ENCODE measurements at places on chromosomes 7 and 10.

DNA sequence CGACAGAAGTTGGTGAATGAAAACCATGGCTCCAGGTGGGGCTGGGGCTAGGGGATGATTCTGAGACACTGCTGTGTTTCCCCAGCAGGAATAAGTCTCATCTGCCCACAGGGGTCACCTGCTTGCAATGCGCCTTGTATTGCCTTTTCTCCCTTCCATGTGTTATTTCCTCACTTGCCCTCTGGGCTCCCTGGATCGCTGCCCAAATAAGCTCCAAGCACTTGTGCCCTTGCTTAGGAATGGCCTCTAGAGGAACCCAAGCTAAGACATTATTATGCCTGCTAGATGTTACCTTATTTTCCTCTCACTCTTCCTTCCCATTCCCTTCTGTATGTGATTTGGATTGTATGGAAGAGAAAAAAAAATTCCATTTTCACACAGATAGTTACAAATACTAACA lies 24.8 kb upstream of the PLPP4 start:
- DNase-seq, result no peak

DNA sequence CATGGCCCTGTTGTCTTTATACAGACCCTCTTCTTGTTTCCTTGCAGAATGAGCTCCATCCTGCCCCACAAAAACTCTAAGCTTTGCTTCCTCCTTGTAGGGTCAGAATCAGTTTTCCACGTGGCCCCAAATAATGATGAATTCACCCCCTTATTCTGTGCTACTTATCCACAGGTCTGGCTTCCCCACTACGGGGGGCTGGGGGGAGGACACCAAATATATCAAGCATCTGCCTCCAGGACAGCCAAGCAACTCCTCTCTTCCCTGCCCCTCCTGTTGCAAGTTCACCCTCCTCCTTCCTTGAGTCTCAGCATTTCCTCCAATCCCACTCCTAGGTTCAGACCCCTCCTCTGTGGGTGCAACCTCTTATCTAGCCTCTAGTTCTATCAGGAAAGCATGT lies 743.3 kb downstream of the GRID1 start:
- no peak for DNase-seq

DNA sequence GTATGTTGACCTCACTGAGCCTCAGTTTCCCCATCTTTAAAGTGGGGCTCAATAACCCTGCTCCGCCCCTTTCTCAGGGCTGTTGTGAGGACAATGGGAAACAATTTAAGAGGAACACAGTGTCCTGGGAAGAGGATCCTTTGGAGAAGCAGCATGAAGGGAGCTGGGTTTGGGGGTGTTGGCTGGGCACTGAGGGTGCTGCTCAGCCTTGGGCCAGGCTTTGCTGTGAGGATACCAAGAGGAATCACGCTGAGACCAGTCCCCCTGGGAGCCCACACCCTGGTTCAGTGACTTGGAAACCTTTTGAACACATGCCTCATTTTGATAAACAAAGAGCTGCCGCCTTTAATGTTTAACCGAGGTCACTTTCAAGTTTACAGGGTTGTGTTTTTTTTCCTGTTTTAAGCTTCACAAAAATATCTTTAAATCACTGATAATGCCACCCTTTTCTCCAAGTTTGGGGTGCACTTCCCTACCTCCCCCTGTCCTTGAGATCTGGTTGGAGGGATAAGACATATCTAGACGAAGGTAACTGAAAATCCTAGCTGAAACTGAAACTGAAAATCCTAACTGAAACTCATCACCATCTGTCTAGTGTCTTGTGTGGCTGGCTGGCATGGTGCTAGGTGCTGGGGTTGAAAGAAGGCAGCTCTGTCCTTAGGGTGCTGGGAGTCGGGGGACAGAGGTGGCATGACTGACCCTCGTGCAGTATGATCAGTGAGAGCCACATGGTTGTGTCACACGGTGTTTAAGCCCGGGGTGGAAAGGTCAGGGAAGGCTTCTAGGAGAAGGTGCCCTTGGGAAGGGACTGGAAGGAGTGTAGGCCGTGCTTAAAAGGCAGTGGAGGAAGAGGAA lies 27.7 kb downstream of the ZNF775 start:
- DNase-seq, result no peak

DNA sequence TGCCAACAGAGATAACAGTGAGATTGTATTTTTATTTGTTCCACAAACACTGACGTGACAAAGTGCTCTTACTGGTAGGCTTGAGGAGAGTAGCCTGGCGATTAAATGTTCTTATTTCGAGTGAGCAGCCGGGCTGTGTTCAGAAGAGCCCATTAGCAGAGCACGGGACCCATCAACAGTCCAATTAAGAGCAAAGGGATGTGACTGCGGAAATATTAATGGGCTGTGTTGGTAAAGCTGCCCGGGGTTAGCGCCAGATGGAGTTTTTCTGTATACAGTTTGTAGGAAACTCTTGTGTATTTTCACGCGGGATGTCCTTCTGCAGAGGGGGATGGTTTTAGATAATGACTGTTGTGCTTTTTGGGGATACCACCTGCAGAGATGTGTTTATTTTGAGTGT lies 104.3 kb downstream of the KIAA1217 start:
- DNase-seq, result no peak

- no peak for DNase-seq
These were observed 727 bp upstream of the PDSS1 start for GRCh38 chr10:26696786-26697162.

GRCh38 chr10:76763376-76763775 lies 874.2 kb downstream of the KCNMA1 start:
- DNase-seq, result no peak

DNA sequence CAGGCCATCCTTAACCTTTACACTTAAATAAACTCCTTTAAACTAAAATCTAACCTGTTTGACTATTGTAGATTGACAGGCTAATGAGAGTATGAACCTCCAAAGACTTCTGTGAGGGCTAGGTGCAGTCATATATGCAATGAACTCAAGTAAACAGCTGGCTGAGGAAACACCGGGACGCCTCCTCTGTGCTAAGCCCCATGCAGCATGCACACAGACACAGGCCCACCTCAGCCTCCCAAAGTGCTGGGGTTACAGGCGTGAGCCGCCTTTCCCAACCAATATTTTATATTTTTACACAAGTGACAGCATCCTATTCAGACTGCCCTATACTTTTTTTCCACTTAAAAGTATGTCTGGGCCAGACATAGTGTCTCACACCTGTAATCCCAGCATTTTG lies 1.5 kb upstream of the FXYD4 start:
- DNase-seq, result no peak

GRCh38 chr7:137895301-137896221 lies 48.8 kb upstream of the DGKI start:
- no peak for DNase-seq

DNA sequence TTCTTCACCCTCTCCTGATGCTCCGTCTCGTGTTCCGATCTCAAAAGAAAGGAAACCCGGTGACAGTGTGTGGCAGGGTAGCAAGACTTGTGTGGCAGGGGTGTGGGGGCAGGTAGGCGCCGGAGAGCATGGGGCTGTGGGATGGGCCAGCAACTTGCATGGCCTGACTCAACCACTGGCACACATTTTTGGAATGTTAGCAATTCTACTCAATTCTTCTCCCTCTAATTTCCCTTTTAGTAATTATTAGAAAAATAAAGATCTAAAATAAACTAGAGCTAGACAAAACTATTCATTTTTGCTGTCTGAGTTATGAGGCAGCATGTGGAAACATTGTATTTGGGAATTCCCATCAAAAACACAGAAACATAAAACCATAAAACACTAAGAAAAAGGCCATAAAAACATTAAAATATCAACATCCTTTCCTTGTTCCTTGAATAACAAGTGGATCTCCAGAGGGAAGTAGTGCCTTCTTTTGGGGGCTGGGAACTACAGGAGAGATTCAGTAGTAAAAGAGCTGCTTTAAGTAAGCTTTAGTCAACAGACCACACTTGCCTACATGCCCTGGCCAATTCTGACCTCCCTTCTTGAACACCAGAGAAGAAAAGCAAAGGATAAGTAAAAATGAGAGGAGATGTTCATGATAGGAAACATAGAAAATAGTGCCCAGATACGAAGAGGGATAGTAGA lies 21.8 kb downstream of the SEMA3C start:
- DNase-seq, result no peak

DNA sequence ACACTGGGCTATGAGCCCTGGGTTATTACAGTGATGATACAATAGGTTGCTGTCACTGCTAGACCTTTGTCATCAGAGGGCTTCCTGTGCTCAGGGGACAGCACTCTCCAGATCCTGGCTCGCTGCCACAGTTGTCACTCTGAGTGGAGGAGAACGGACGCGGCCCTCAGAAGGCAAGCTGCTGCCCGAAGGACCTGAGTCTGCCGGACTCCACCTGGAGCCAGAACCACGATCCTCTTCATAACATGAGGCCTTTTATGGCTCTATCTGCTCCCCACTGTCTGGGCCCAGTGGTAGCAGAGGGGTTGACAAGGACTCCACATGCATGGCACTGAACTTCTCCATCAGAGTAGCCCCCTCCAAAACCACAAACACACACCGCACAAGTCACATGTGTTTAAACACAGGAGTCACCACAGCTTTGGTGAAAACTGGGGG lies 94.7 kb upstream of the EFCAB10 start:
- no peak for DNase-seq

GRCh38 chr10:66538371-66538770 lies 387.5 kb upstream of the LRRTM3 start:
- DNase-seq, result no peak

DNA sequence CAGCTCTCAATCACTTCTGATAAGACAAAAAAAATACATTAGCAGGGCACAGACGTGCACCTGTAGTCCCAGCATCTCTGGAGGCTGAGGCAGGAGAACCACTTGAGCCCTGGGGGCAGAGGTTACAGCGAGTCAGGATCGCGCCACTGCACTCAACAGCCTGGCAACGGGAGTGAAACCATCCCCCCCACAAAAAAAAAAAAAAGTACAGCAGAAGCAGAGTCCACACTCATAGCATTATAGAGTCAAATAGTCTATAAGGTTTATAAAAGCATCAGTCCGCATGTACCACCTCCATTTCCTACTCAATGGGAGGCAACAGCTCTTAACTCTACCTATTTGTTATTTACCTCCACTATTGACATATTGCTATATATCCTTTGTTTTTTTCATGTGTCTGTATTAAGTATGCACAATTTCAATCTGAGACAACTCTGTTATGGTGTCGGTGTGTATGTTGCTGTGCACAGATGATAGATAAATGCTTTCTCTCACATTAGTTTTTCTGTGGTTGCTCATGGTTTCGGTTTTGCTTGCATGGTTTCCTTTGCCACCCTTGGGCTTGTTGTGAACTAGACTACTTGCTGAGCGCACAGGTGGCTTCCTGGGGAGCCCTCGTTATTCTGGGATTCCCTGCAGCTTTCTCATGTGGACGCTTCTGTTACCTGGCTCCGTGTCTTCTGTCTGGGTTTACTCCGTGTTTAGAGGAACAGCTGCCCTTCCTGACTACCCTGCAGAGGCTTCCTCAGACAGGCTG lies 40.4 kb downstream of the PROSER2 start:
- no peak for DNase-seq

GRCh38 chr10:12547301-12547771 lies 198.0 kb downstream of the CAMK1D start:
- DNase-seq, result no peak

GRCh38 chr7:73433924-73434700 lies 534 bp downstream of the FZD9 start:
- no peak for DNase-seq

GRCh38 chr7:155211761-155212160 lies 85.9 kb upstream of the INSIG1 start:
- DNase-seq, result no peak

- peak; percentile 46 for DNase-seq
These were observed 25.2 kb downstream of the NUB1 start for GRCh38 chr7:151366880-151367222.

GRCh38 chr10:4357911-4358310 lies 468.1 kb upstream of the AKR1E2 start:
- no peak for DNase-seq

DNA sequence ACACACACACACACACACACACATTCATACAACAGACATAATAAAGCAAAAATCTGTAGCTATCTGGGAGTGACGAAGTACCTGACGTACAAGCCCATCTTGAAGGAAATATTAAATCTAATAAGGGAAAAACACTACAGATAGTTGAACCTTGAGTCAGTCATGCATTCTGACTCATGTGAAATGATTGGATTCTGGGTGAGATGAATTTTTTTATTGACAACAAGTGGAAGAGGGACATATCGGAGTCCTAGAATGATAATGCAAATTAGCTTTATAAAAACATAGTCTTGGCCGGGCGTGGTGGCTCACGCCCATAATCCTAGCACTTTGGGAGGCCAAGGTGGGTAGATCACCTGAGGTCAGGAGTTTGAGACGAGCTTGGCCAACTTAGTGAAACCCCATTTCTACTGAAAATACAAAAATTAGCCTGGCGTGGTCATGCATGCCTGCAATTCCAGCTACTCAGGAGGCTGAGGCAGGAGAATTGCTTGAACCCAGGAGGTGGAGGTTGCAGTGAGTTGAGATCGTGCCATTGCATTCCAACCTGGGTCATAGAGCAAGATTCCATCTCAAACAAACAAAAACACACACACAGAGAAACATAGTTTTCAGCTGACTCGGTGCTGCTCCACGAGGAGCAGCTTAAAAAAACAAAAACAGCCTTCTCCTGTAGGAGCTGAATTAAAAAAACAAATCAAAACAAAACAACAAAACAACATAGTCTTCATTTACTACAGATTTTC lies 154.4 kb upstream of the MKLN1 start:
- no peak for DNase-seq

- no peak for DNase-seq
These were observed 43.0 kb downstream of the CXCL12 start for GRCh38 chr10:44341886-44342285.

- no peak for DNase-seq
These were observed 16.2 kb upstream of the IGFBP3 start for GRCh38 chr7:45937301-45937700.

DNA sequence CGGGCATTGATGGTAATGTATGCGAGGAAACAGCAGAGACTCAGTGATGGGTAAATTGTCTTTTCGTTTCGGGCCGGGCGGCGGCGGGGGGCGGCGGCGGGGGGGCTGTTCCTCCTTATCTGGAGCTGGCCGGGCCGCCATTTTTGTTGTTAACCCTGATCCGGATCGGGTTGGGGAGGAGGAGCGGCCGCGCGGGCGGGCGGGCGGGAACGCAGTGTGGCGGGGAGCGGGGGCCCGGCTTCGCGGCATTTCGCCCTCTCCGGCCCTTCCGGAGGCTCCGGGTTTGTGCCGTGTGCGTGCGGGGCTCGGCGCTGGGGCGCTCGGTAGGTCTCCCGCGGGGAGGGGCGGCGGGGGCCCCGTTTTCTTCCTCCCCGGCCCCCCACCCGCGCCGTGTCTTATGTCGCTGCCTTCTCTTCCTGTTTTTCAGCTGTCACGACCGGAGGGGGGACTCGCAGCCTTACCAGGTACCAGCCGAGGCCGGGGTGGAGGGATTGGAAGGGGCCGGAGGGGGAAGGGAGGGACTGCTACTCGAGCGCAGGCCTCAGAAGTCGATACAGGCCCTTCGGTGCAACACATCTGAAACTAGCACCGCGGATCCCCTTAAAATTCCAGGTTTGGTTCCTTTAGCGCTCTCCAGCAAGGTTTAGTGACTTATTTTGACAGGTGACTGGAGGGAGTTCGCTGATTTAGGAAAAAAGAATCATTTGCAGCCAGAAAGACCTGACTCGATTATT lies 820 bp downstream of the WAC start:
- no peak for DNase-seq
